ENCODE measurements at places on chromosomes 6 and 20. TPM values are rescaled to one million over a fixed set of nuclear protein-coding genes. Genes with fewer than 3 reads are reported as not detected.

DNA sequence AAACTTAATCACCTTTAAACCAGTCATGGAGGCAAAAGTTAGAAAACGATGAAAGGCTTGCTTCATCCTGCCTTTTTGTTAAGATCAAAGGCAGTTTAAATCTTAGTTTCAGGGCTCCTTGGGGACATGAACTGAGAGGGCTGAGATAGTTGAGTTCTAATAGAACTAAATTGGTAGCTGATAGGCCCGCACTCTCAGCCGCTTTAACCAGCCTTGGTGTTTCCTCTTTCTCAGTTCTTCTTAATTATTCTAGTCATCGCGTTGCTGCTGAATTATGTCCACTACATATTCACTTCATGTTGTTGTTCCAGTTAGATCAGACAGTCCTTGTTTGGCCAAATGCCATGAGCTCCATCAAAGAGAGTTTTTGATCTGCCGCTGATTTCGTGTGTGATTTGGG is 72.5 kb downstream of the ANKS1A start:
- no peak for DNase-seq

DNA sequence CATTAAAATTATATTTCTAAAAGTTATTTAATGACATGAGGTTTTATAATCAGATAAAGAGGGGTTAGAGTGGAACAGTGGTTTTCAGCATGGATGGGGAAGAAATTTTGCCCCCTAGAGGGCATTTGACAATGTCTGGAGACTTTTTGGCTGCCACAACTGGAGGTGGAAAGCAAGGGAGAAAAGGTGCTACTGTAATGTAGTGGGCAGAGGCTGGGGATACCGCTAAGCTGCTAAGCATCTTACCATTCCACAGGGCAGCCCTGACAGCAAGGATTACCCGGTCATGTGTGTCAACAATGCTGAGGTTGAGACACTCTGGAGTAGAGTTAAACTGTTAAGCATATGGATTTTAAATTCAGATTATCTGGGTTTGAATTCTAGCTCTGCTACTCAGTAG is 52.9 kb upstream of the FABP7 start:
- DNase-seq, result peak; percentile 15

- DNase-seq, result no peak
These were observed 74.6 kb downstream of the INSM1 start for GRCh38 chr20:20442466-20442865.

GRCh38 chr20:37273988-37274387 is 12.4 kb upstream of the GHRH start:
- no peak for DNase-seq

DNA sequence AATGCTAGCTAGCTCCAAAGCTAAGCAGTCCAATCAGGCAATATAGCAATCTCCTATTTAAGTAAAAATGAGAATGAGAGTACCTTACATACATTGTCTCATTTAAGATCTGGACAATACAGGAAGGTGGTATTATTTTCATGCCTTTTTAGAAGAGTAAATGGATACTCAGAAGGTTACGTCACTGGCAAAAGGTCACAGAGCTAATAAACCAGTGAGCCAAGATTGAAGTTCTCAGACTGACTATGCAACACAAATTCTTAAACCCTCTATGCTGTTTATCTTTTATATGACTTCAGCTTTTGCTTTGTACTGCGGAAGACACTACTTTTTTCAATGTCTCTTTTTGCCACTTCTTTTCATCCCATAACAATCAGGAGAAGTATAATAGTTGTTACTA is 135.2 kb upstream of the PRL start:
- no peak for DNase-seq

DNA sequence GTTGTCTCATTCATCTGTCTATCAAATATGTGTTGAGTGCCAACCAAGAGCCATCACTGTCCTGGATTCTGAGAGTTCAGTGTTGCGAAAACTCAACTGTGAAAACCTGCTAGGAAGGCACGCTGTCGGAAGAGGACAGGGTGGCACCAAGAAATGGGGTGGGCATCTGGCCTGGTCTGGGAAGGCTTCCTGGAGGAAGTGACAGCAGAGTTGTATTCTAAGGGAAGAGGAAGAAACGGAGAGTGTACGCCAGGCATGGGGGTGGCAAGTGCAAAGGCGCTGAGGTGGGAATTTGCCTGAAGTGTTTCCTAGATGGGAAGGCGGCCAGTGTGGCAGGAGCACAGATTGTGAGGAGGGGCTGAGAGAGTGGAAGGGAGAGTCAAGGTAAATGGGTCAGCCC is 91.2 kb downstream of the ANKRD60 start:
- no peak for DNase-seq

DNA sequence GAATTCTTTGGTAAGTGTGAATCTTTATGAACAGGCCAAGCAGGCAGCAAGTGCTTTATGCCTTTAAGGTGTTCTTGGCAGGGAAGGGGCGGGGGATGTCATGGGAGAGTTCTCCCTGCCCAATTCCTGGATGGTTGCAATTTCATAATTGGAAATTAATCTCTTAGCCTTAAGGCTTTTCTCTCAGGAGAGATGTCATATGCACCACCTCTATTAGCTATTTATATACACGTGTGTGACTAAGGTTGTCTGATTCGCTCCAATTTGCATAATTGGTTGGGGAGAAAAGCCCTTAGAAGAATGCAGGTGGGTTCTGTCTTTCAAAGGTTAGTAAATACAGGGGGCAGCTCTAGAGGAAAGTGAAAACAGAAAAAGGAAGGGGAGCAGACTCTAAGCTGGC is 5.2 kb upstream of the ENPP5 start:
- no peak for DNase-seq

COL10A1 gene
- total RNA-seq, result 1.4 TPM

- no peak for DNase-seq
These were observed 25.8 kb upstream of the BRPF3 start for GRCh38 chr6:36170704-36171103.

DNA sequence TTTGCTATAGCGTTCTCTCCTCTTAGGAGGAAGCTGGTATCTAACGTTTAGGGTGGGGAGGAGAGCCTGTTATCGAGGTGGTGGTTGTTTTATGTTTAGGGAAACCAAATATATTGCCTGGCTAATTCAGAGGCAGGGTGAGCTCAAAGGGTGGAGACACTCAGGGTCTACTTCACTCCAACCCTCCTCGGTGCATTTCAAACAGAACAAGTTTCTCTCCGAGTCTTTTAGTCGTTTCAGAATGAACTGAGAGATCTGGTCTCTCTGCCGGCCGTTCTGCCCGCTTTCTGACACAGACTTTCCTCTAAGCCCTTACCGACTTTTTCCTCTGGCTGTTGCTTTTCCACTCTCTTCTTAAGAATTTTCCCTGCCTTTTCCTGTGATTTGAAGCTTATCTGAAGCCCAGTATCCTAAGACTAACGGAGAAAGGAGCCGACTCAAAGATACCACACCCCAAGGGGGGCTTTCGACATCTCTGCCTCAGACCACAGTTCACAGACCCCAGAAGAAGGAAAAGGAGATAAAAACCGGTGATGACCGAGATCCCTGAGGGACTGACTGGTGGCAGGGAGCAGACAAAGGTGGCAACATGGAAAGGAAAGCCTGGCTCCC is 865 bp downstream of the STK38 start:
- DNase-seq, result peak; percentile 18

DNA sequence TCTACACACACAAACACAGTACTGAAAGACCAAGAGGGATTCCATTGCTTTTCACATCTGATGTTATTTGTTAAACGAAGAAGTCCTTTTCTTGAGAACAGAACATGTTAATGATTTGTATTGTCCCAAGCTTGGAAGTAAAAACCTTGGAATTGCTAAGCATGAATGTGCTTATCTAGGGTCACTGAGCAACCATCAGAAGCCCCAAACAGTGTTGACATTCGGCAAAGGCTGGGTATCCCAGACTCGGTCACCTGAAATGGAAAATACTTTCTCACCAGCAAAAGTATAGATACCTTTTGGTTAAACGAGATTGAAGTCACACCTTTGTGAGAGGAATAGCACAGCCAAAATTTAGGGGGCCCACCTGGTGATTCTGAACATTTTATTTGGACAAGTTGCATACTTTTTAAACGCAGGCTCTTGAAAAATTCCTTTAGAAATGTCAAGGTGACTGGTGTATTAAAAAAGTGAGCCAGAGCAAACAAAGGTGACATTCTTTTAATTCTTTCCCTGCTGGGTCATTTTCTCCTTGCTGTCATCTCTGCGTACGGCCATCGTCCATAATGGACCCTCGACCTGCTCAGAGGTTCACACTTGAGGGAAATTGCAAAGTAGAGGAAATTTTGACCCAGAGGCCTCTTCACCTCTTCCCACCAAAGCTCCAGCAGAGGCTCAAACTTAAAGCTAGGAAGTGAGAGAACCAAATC is 95.8 kb upstream of the FOXA2 start:
- DNase-seq, result no peak

- peak; percentile 2 for DNase-seq
These were observed 112.2 kb upstream of the HEY2 start for GRCh38 chr6:125637207-125637606.

EDN1 gene
- total RNA-seq, result 2.8 TPM

FAM217A gene
- not detected for total RNA-seq

CABLES2 gene
- total RNA-seq, result 7.2 TPM

GRCh38 chr6:117677553-117678141 is 2.4 kb downstream of the NUS1 start:
- DNase-seq, result peak; percentile 37

FAM83C gene
- total RNA-seq, result not detected

DNA sequence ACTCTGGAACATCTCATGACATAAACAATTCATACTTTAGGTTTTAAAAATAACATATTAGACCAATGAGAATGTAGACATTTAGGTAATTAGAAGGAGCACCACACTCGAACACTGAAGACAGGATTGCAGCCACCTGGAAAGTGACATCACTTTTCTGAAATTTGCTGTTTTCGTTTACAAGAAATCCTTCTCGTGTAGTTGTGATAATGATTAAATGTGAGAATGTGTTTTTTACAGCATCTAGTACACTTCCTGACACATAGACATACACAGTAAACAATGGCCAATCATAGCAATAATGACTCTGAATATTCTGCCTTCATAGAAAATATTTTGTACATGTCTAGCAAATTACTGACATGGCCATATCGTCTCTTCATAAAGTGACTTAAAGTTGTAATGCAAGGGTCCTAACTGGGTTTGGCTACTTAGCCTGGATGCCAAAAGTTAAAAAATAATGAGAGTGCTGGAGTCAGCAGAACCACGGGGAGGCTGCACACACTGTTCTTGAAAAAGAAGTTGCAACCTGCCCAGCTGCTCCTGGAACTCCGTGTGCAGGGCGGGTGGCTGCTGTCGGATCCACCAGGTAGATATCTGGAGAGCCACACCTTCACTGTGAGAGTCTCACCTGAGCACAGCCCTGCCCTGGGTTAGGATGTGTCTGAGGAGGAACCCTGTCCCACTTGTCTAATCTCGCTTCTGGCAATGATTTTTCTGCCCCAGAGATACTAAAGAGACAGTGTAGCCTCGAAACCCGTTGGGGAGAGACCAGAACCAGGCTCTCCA is 212.9 kb downstream of the QKI start:
- no peak for DNase-seq

- DNase-seq, result no peak
These were observed 74.1 kb downstream of the TXNDC5 start for GRCh38 chr6:7836371-7837026.

SIGLEC1 gene
- total RNA-seq, result not detected

- no peak for DNase-seq
These were observed 54.8 kb downstream of the DSTN start for GRCh38 chr20:17624551-17625245.

VAPB gene
- total RNA-seq, result 9.9 TPM

EPPIN gene
- not detected for total RNA-seq

- no peak for DNase-seq
These were observed 48.0 kb downstream of the MAPK14 start for GRCh38 chr6:36075656-36076055.

DNA sequence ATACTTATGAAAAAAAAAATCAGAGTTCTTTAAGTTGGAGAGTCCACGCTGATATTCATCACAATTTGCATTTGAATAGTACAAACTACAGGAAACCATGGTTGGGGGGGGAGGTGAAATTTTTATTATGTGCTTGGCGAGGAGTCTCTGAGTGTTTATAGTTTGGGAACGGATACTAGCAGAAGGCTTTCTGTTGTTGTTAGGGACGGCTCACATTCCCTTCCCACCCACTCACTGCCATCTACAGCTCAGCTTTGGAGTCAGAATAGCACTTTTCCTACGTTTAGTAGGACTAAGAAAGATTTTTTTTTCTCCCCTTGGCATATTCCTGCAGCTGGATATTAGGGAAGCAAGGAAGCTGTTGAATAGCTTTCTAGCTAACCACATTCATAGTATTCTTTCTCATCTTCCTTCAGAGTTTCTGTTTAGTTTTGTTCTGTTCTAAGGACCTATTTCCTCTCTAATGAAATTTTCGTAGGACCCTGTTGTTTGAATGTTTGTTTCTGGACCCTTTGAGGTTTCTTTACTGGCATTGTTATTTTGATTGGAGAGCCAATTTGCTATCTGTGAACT is 235.1 kb upstream of the ZNF217 start:
- peak; percentile 94 for DNase-seq

DEFB114 gene
- not detected for total RNA-seq

LAMA2 gene
- total RNA-seq, result 112 TPM

SLC32A1 gene
- total RNA-seq, result not detected

GRCh38 chr6:147371325-147371724 is 137.2 kb upstream of the SAMD5 start:
- no peak for DNase-seq

F13A1 gene
- total RNA-seq, result 7.6 TPM

DNA sequence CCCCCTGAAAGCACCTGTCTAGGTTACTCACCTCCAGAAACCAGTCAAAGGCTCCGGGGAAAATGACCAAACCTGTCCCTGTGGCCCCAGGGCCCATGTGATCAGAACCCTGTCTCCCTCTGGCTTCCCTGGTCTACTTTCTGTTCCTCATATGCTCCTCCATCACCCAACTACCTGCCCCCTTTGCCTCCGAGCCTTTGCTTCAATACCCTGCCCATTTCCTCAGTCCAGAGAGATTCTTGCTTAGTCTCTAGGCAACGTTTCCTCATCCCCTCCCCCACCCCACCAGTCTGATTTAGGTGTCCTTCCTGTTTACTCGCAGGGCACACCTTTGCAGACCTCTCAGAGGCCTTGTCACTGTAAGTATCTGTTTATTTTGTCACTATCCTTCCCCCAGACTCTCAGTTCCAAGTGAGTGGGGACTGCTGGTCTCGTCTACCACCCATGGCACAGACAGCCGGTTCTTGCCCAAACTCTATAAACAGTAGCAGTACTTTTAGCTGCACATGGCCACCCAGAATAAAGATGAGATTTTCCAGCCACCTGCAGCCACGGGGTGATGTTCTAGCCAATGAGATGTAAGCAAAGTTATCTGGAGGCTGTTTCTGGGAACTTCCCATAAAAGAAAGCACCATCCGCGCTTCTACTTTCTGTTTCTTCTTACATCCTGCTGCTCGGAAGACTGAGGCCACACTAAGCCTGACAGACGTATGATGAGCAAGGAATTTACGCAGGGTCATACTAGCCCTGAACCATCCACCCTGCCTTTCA is 13.3 kb downstream of the ELOVL5 start:
- DNase-seq, result no peak

FAXC gene
- total RNA-seq, result 2.9 TPM

TCF21 gene
- total RNA-seq, result not detected

MED23 gene
- 26.9 TPM for total RNA-seq

GRCh38 chr6:152309648-152310047 is 327.5 kb downstream of the SYNE1 start:
- peak; percentile 83 for DNase-seq

- DNase-seq, result no peak
These were observed 425 bp downstream of the HBS1L start for GRCh38 chr6:135054226-135054568.

SLX4IP gene
- 6.3 TPM for total RNA-seq
